ENCODE measurements at places on chromosomes 12 and 14. TPM values are rescaled to one million over a fixed set of nuclear protein-coding genes. Genes with fewer than 3 reads are reported as not detected.

DNA sequence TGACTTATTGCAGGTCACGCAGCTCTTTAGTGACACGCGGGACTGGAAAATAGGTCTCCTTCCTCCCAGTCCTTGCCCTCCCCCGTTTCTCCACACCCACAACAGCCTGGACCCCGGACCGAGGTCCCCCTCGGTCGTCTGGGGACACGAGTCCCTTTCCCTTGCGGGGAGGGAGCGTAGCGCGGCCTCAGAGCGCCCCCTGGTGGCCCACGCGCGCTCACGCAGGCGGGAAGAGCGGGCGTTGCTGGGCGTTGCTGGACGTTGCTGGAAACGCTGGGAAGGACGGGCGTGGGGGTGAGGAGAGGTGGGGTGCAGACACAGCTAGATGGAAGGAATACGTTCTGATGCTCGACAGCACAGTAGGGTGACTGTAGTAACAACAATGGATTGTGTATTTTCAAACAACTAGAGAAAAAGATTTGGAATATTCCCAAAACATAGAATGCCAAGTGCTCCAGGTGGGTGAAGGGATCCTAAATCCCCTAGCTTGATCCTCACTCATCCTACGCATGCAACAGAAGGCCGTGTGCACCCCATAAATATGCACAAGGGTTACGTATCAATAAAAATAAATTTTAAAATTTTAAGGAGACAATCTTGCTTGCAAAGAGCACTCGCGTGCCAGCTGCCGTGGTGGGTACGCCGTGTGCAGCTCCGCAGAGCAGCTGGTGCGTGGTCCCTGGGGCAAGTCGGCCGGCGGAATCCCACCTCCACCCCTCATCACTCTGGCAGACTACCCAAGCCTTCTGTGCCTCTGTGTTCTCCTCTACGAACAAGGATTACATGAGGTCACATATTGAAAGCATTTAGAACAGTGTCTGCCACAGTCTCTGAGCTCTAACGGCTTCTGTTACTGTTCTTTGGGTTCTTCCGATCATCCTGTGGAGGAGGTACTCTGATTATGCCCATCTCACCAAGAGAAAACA, 87.4 kb downstream of the B4GALNT3 start:
- H3K4me1 ChIP-seq = peaks cover 18% of the 10 kb centered on the region
- no peak overlapping the region for H3K27ac ChIP-seq
- no peaks in the 10 kb centered on the region for H3K36me3 ChIP-seq
- H3K4me3 ChIP-seq = no peak overlapping the region
- H3K27me3 ChIP-seq = peaks cover 8% of the 10 kb centered on the region

The MYL6B gene
- 65.5 TPM for total RNA-seq

DNA sequence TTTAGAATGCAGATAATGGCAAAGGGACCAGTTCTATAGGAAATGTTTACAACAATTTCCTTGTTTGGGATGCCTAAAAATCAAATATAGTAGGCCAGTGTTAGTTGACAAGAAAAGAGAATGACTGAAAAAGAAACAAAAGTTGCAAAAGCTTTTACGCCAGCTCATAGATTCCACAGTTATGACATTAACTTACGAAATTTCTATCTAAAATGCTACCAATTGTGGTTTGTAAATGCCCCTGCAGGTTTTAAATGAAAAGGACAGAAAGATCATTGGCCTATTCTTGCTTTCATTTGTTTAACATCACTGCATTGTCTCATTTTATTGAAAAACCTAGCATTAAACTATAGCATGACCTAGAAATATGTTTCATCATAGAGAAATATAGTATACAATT, 345.8 kb downstream of the CCDC91 start:
- peak overlapping the region; percentile 59 for H3K4me3 ChIP-seq
- peaks cover 9% of the 10 kb centered on the region for H3K36me3 ChIP-seq
- H3K27ac ChIP-seq = peak overlapping the region; percentile 90

The FGF6 gene
- total RNA-seq = not detected

The RFX4 gene
- not detected for total RNA-seq

The PPTC7 gene
- total RNA-seq = 42.1 TPM

DNA sequence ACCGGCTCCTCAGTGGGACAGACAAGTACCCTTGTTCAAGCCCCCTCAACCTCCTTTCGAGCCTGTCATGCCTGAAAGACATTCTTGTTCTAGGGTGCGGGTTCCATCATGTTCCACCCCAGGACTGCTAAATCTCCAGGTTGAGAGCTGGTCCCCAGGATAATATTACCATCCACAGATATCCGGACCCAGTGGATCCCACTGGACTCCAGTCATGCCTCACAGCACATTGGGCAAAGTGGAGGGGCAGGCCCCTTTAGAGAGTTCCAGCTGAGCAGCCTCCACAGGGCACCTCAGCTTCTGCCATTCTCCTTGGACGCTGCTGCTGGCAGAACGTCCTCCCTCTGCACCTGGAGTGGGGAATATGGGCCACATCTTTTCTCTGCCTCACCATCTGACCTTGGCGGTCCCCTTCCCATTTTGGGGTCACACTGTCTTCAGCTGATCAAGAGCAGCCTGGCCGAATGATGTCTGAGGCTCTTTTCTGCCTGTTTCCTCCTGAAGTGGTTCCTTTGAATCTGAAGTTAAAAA, 137.4 kb downstream of the BCL11B start:
- no peak for DNase-seq
- no peak overlapping the region for H3K4me3 ChIP-seq
- H3K27me3 ChIP-seq = no peaks in the 10 kb centered on the region
- H3K27ac ChIP-seq = no peak overlapping the region
- peaks cover 20% of the 10 kb centered on the region for H3K4me1 ChIP-seq

DNA sequence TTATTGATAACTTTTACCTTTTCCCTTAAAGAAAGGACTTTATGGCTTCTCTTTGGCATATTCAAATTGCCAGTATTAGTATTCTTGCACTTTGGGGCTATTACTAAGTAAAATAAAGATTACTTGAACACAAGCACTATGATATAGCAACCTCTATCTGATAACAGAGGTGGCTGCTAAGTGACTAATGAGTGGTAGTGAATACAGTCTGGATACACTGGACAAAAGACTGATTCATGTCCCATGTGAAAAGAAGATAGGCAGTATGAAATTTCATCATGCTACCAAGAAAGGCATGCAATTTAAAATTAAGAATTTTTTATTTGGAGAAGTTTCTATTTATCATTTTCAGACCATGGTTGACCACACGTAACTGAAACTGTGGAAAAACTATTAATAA, 399.9 kb downstream of the FSCB start:
- no peaks in the 10 kb centered on the region for H3K36me3 ChIP-seq
- H3K4me1 ChIP-seq = no peaks in the 10 kb centered on the region
- no peak overlapping the region for H3K27ac ChIP-seq
- DNase-seq = no peak
- H3K27me3 ChIP-seq = no peaks in the 10 kb centered on the region
- H3K4me3 ChIP-seq = no peak overlapping the region

The HSPB8 gene
- not detected for total RNA-seq

The MYH6 gene
- total RNA-seq = 0.28 TPM

The DPY19L2 gene
- 0.64 TPM for total RNA-seq

The CREBL2 gene
- total RNA-seq = 15.5 TPM

DNA sequence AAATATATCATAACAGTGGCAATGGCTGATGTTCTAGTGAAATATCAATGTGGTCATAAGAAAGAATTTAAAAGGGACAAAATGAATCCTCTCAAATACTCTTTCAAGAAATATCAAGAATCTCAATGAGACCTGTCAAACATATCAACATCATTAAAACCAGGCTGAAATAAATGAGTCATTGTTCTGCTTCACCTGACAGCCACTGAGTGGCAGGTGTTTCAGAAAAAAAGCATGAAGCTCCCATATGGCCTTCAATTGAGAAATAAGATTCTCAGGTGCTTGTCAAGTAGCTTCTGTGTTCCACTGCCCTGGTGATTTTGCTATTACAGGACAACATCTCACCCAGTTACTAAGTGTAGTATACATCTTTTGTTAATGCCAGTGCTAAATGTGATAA, 21.5 kb downstream of the ANAPC5 start:
- no peak overlapping the region for H3K4me3 ChIP-seq
- no peaks in the 10 kb centered on the region for H3K27me3 ChIP-seq
- no peak for DNase-seq
- H3K36me3 ChIP-seq = peaks cover 38% of the 10 kb centered on the region
- no peaks in the 10 kb centered on the region for H3K4me1 ChIP-seq

DNA sequence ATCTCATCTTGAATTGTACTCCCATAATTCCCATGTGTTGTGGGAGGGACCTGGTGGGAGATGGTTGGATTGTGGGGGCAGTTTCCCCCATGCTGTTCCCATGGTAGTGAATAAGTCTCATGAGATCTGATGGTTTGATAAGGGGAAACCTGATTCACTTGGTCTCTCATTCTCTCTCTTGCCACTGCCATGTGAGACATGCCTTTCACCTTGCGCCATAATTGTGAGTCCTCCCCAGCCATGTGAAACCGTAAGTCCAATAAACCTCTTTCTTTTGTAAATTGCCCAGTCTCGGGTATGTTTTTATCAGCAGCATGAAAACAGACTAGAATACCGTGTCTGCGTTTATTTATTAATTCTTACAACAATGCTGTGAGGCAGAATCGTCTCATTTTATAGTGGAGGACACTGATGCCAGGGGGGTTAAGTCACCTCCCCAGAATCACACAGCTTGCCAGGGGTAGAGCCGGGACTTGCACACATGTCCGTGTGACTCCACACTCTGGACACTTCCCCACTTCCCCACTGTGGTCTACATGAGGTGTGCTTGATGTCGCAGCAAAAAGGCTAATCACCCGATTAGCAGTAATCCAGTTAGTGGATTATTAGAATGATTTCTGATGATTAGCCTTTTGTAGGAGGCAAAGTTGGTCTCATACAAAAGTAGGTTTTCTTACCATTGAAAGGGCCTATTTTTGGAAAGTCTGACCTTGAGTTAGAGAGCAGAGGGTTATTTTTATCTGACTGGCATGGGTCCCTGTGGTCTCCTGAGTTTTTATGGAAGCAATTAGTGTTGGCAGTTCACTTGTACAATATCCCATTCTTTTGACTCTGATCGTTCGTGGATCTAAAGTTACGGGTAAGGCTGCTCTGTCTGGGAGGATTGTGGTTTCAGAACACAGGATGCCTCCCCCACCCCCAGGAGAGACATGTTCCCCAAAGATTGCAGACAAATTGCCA, 47.4 kb upstream of the BCL7A start:
- no peak overlapping the region for H3K27ac ChIP-seq
- H3K27me3 ChIP-seq = peaks cover 12% of the 10 kb centered on the region
- H3K4me3 ChIP-seq = no peak overlapping the region
- peaks cover 4% of the 10 kb centered on the region for H3K36me3 ChIP-seq
- no peak for DNase-seq

DNA sequence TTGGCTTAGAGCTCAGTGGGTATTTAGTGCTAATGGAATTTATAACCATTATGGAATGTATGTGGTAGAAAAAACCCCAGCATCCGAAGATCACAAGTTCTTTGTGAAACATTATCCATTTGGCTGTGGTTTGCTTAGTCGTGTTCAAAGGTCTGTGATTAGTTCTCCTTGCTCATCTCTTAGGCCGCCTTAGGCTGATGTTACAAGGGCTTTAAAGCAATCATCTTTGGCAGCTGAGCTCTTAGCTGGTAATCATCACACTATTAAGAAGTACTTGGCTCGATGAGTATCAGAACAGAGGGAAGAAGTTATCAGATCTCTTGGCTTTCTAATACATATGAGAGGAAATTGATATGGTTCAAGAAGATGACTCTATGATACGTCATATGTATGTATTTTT, 124.1 kb upstream of the E2F7 start:
- no peak overlapping the region for H3K4me3 ChIP-seq
- no peaks in the 10 kb centered on the region for H3K36me3 ChIP-seq
- no peaks in the 10 kb centered on the region for H3K4me1 ChIP-seq
- no peak overlapping the region for H3K27ac ChIP-seq

GRCh38 chr14:58669556-58670200, 31.9 kb downstream of the DACT1 start:
- peaks cover 32% of the 10 kb centered on the region for H3K27me3 ChIP-seq
- no peak overlapping the region for H3K27ac ChIP-seq
- H3K36me3 ChIP-seq = no peaks in the 10 kb centered on the region
- DNase-seq = no peak

DNA sequence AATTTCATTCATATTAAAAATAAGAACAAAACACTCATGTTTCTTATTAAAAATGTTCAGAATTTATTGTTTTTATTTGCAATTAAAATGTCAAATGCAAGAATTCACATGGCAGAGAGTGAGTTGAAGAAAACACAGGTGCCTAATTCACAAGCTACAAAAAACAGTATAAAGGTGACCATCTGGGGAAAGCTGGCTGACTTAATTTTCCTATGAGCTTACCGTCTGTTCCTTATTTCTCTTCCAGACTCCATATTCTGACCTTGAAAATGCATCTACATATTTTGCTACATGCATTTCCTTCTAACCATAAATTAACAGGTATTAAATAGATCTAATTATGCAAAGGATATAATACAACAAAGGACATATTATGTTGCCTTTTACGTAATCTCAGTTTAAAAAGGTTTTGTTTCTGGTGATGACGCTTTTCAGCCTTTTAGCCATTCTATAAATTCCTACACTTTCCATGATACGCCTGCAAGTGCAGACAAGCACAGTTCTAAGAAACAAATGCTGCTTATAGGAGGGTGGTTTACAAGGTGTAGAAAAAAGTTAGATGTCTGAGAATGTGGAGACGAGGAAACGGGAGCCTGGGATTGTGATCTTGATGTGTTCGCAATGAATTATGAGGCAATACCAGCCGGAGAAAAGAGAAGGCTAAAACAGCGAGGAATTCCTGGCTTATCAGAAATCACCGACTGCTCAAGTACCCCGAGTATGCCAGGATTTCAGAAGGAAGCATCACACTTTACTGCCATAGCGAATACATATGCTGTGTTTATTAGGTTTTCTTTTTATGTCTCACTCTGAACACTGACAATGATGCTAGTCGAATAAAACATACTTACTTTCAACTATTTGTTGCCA, 24.6 kb downstream of the LIN7A start:
- DNase-seq = no peak
- no peaks in the 10 kb centered on the region for H3K4me1 ChIP-seq
- no peaks in the 10 kb centered on the region for H3K27me3 ChIP-seq
- H3K36me3 ChIP-seq = no peaks in the 10 kb centered on the region
- H3K27ac ChIP-seq = no peak overlapping the region
